Stimulated activated CD4-positive, alpha-beta T cell treated with anti-CD3 and anti-CD28 coated beads, Interleukin-1b, Interleukin-23, amount 100 ng/mL, for 4 hours (primary cell): ENCODE measurements at places on chromosomes 4 and X.

GRCh38 chr4:169089004-169089403, 78.9 kb upstream of the CBR4 start:
- DNase-seq: no peak

- peak; percentile 23 for DNase-seq
Observed at GRCh38 chr4:2412534-2412884, 5.9 kb downstream of the ZFYVE28 start.

DNA sequence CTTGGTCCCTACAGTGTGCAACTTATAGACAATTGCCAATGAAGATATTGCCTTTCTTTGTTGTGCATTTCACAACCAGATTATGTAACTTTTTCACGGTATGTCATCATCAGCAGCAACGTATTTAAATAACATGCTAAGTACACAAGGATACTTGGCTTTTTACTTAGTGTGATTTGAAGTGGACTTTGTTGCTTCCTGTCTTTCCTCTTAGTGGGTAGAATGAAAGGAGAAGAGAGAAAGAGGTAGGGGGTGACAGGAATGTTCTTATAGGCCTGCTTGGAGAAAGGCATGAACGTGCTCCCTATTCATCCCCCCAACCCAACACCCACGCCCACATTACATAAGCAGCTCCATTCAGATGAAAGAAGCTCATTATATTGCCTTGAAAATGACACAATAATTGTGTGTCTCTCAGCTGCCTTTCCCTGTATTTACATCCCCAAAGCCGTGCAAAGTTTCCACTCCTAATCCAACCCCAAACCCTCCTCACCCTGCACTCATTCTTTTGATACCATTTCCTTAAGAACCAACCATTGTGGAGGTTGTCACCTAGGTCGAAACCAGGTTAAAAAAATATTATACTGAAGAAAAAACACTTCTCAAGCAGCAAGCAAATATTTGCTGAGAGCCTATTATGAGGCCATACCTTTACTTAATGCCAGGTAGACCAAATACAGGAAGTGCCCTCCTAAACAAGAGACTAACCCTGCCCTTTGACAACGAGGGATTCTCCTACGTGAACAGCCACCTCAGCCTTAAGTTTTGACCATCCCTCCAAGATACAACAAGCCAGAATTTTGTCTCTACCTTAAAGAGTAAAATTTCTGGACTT, 25.2 kb upstream of the GK start:
- no peak for DNase-seq

DNA sequence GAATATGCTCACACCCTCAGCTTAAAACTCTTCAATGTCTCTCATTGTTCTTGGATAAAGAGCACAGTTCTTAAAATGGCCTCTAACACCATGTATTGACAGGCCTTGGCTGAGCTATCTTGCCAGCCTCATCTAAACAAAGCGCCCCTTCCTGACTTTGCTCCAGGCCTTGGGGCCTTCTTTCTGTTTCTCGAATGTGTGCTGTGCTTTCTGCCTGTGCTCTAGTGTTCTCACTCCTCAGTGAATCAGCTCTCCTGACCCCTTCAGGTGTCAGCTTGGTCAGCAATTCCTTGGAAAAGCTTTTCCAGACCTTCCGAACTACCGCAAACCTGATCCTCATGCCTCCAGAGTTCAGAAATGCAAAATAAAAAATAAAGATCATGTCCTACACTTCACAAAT, 346.3 kb upstream of the FSTL5 start:
- DNase-seq: no peak

DNA sequence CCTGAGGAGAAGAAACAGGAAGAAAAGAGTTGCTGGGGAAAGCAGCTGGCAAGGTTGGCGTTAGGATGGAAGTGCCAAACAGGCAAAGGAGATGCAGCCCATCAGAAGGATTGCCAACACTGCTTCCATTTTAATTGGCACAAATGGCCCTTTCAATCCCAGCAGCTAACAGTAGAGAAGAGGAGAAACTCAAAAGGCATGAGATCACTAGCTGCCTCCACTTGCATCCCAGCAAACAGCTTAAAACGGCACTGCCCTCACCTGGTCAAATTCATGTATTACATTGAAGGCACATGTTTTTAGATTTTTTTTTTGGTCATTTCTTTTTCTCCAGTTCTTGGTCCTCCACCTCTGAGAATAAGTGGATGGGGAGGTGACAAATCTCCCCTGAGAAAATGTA, 14.9 kb upstream of the LOC101059915 start:
- DNase-seq: no peak

GRCh38 chrX:140354431-140355120, 150.3 kb downstream of the SOX3 start:
- no peak for DNase-seq

DNA sequence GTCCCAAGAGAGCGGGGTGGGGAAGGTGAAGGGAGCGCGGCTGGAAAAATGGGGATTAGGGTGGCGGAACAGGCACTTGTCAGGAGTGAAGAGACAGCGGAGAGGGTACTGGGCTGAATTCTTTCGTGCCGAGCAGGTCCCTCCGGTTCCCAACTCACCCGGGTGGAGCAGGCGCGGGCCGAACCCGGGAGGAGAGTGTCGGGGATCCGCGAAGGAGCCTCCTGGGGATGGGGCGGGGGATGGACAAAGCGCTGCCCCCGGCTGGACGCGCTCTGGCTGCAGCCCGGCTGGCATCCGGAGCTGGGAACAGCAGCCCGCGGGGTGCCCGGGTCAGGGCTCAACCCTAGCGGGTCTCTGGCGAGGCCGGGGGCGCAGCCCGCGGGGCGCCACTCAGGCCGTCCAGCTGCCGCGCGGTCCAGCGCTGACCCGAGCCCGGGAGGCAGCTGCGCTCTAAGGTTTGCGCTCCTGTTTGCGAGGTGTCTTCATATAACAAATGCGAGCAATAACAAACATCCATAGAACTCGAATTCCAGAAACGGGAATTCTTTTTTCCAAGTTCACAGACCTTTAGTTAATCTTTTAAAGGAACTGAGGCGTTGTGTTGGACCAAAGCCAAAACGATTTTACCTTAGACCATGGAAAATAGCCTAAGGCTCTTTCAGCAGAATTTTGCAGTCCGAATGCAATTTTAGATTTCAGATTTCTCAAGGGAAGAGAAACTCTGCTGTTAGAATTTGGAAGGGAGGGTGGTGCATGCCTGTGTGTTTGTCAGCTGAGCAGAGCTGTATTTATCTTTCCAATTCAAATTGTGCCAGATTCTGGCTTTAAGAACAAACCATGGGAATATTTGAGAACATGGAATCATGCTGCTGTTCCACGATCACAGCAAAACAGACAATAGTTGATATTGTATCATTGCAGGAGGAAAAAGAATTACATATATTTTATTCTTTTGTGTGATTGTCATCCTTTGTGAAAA, 744 bp downstream of the NPY5R start:
- DNase-seq: no peak

- no peak for DNase-seq
Observed at GRCh38 chr4:176782191-176782590, 10.5 kb downstream of the VEGFC start.

DNA sequence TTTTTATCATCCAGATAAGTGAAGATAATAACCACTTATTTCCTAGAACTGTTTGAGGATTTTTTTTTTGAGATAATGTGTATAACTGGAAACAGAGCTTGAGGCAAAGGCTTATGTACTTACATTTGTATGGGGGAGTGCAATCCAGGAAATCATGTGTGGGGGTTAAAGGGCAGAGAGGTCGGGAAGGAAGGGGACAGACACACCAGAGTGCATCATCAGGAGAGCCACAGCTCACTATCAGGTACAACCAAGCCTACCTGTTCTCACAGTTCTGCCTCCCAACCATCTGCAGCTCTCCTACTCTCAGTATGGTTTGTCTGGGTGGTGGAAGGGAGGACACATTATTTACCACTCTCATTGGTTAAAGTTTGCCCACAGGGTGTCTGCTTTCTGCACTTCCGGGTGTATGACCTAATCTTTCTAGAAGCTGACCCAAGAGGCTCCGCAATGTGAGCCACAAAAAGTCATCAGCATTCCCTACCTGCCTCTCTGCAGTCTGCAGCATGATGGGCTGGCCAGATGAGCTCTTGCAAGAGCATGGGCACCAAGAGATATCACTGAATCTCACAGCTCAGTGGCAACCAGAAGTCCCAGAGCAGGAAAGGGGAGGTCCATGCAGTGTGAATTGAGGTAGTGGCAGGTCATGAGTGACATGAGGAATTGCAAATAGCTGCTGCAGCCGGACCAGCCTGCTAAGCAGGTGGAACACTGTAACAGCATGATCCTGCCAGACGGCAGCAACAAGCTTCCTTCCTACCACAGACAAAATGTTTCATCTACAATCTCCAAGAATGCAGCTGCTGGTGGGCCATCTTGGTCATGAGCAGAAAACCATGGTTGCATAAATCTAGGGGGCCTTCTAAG, 36.9 kb upstream of the SPRY1 start:
- no peak for DNase-seq

DNA sequence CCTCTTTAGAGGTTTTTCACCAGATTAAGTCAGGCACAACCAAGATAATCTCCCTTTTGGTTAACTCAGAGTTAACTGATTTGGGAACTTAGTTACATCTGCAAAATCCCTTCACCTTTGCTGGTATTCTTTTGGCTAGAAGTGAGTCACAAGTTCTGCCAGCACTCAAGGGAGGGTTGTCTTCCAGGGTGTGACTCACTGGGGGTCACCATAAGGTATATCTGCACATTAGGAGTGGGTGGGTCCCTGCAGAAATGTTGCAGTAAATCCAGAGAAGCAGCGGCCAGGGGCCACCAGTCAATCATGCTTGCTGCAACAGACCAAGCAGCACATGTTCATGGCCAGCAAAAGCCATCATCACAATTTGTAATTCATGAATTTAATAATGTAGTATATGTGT, 59.8 kb upstream of the MAML3 start:
- no peak for DNase-seq

- DNase-seq: no peak
Observed at GRCh38 chr4:39029752-39030694, 2.2 kb downstream of the TMEM156 start.

GRCh38 chrX:154436983-154437752, at the start of gene GDI1:
Gene GDI1, plus strand, starts transcription at chrX:154437154. Its CDS starts 101 bp downstream, at chrX:154437255.
- peak; percentile 27 for DNase-seq

GRCh38 chrX:1511829-1512228, 25.2 kb downstream of the P2RY8 start:
- no peak for DNase-seq

DNA sequence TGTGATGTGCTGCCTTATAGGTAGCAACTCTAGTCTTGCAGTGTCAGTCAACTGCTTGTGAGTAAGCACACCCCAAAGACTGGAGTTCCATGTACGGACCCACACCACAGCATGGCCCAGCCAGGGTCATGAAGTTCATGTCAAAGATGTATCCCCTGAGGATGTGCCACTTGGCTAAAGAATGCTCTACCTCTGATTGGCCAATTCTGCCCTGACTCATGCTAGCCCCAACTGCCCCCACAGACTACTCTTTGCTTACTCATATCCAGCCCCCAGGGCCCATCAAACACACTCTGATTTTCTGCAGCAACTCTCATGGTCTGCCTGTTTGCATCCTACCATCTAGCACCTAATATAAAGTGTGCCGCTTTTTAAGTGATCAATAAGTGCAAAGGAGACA, 62.5 kb downstream of the CHRDL1 start:
- DNase-seq: no peak

DNA sequence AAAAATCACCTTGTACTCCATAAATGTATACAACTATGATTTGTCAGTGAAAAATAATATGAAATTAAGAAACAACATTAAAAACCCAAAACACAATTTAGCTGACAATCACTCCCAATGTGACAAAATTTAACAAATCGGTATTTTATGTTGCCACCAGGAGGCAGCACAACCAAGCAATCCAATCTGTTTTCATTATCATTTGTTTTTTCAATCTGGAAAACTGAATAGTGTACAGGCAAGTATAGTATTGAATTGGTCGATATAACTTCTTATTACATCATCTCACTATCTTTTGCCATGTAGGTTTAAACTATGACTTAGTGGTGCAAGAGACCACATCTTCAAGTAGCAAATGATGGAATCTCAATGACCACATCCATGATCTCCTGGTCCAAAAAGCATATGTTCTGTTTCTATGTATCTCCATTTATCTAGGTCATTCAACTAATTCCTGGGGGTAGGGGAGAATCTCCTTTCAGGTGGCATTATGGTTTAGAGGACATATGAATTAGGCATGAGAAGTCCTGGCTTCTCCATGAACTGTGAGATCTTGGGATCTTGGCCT, 112.9 kb upstream of the AGA start:
- no peak for DNase-seq

DNA sequence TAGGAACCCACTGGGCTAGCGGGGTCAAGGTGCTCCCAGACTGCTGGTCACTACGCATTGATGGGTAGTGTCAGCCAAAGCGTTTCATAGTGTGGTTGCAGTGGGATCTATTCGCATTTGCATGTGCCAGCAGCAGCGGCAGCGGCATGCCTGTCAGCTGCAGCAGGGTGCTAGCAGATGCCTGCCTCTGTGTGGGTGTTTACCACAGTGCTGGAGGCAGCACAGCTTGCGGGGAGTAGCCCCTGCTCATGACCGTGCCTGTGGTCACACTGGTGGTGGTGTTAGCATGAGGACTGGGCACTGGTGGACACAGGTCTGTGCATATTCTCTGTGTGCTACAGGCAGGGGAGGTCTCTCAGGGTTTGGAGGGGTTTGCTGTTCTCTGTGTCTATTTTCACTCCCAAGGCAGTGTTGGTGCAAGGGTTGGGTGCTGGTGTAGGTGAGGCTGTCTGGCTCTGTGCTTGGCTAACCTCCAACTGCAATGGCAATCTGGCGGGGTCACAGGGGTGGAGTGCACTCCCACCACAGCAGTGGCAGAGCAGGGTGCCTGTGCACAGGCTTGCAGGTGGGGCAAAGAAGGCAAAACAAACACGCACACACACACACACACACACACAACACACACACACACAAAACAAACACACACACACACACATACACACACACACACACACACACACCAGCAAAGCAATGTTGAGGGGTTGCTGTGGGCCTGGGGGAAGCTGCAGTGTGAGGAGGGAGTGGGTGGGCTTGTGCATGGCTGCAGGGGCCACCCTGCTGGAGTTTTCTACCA, 184.4 kb downstream of the GLUD2 start:
- DNase-seq: no peak

- no peak for DNase-seq
Observed at GRCh38 chrX:56574861-56575260, 11.4 kb downstream of the UBQLN2 start.

GRCh38 chr4:56273391-56273790, 113.9 kb downstream of the AASDH start:
- DNase-seq: no peak

- DNase-seq: no peak
Observed at GRCh38 chr4:65665771-65666523, 4.3 kb downstream of the EPHA5 start.
